ENCODE measurements at places on chromosomes 12 and 14.
A peak's percentile ranks its signal among the peaks of the same experiment; 100 is the strongest.

- no peak for DNase-seq
Observed at GRCh38 chr12:65449400-65449799, 170.9 kb downstream of the MSRB3 start.

GRCh38 chr12:97616946-97617345 is 154.3 kb downstream of the RMST start:
- DNase-seq, result no peak

- no peak for DNase-seq
Observed at GRCh38 chr12:32134101-32134888, 27.6 kb downstream of the BICD1 start.

DNA sequence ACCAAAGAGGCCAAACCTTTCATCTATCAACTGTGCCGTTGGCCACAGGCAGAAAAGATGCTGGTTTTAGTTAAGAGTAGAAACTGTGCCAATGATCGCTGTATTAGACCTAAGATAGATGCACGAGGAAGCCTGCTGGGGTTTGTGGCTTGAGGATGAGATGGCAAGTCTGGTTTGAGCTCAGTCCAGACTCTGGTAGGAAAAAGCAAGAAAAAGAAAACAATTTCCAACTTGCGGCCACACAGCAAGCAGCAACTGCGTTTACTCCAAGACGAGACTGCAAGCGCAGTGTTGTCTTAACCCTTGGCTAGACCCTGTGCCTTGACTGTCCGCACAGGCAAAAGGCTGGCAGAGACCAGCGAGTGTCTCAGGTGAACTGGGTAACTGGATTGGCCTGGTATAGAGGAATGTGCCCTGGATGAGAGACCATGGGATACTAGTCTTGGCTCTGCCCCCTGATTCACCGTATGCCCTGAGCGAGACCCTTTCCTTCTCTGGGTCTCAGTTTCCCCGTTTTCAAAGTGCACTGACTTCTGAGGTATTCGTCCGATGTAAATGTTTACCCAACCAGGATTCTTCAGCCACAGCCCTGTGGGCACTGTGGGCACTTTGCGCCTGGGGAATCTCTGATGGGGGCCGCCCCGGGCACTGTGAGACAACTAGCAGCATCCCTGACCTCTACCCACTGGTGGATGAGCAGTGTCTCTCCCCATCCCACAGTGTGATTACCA is 113.4 kb downstream of the DICER1 start:
- no peak for DNase-seq

- DNase-seq, result no peak
Observed at GRCh38 chr12:129185855-129186254, 332.6 kb downstream of the GLT1D1 start.

- DNase-seq, result no peak
Observed at GRCh38 chr14:103028772-103029171, 28.6 kb downstream of the CDC42BPB start.

- DNase-seq, result no peak
Observed at GRCh38 chr12:107704041-107704440, 18.4 kb downstream of the PWP1 start.

DNA sequence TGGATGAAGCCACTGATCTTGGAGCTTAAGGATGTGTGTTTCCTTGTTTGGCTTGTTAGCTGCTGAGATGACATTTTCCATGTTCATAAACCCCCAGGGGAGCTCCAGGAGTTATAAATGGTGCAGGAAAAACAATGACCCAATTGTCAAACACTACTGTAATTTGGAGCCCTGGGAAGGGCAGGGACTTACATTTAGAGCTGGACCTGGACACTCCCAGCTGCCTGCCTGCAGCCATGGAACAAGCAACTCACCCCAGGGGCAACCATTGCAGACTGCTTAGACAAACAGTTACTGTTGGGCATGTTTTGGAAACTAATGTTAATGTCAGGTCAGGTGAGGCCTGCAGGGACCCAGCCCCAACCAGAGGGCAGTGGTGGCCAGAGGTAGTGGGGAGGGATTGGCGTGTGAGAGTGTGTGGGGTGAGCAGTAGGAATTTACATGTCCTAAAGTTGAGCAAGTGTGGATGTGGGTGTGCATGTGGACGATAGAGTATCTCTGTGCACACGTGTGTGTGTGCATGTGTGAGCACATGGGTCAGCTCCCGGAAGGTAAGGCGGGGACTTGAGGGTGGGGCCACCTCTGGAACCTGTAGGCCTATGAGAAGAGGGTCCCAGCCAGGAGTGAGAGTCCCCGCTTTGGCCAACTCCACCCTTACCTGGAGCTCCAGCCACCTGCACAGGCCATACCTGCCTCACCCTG is 86.4 kb upstream of the NOS1 start:
- DNase-seq, result no peak

DNA sequence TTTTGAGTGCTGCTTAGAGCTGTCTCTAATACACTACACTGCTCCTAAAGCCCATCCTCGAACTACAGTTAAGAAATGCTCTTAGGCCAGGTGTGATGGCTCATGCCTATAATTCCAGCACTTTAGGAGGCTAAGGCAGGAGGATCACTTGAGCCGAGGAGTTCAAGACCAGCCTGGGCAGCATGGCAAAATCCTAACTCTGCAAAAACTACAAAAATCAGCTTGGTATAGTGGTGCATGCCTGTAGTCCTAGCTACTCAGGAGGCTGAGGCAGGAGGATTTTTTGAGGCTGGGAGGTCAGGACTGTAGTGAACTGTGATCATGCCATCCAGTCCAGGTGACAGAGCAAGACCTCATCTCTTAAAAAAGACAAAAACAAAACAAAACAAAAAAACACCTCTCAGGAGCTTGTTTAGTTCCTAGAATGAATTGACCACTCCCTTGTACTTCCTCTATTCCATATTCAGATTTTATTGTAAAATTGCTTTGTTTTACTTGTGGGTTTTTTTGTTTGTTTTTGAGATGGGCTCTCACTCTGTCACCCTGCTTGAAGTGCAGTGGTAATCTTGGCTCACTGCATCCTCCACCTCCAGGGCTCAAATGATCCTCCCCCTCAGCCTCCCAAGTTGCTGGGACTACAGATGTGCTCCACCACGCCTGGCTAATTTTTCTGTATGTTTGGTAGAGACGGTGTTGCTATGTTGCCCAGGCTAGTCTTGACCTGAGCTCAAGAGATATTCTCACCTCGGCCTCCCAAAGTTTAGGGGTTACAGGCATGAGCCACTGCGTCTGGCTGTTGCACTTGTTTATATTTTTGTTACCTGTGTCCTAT is 13.6 kb downstream of the MDM2 start:
- no peak for DNase-seq

GRCh38 chr12:51320695-51321320 is 3.2 kb downstream of the BIN2 start:
- DNase-seq, result no peak

- no peak for DNase-seq
Observed at GRCh38 chr14:38039496-38039895, 168.2 kb upstream of the SSTR1 start.

- no peak for DNase-seq
Observed at GRCh38 chr12:131771965-131772364, 56.2 kb upstream of the MMP17 start.

DNA sequence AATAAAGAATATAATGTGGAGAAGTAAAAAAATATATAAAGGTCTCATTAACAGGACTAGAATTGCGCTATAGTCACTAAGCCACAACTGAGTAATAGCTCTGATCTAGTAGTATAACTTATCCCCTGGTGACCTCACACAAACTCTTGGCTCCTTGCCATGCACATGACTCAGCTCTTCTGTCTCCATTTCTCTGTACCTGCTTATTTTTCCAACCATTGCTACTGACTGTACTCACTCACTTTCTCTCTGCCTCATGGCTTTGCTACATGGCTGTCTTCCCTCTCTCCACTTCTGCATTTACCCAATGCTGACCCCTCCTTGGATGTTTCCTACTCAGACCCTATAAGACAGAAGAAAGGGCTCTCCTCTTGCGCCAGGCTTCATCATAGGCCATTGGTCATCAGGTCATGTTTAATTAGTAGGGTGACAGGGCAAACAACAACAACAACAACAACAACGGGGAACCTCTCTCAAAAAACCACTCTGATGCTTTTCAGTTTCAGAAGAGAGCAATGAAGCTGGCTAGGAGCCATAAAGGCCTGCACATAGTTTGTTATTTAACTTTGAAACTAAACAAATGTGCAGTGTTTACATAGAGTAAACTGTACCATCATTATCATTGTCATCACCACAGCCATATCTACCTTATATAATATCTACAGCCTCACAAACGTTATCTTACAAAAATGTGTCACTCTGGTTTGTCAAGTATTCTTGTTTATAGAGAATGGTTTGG is 25.6 kb upstream of the KRAS start:
- DNase-seq, result peak; percentile 87

Data from non-pigmented ciliary epithelial cell (primary cell).